ENCODE measurements at places on chromosomes 2 and 18.

GRCh38 chr2:115483666-115484065, 1041.2 kb downstream of the DPP10 start:
- no peak for DNase-seq

DNA sequence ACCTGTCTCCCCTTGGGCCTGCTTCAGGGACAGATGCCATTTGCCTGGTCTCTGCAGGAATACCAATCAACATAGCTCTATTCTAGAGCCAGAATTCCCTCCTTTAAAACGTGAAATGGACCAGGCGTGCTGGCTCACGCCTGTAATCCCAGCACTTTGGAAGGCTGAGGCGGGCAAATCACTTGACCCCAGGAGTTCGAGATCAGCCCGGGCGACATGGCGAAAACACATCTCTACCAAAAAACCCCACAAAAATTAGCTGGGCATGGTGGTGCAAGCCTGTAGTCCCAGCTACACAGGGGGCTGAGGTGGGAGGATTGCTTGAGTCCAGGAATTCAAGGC, 127.0 kb downstream of the PLEKHM3 start:
- no peak for DNase-seq

- DNase-seq: no peak
Measured at GRCh38 chr2:217010173-217010572, 150.3 kb upstream of the TNP1 start.

GRCh38 chr18:26017929-26018328, 72.5 kb downstream of the SS18 start:
- no peak for DNase-seq

DNA sequence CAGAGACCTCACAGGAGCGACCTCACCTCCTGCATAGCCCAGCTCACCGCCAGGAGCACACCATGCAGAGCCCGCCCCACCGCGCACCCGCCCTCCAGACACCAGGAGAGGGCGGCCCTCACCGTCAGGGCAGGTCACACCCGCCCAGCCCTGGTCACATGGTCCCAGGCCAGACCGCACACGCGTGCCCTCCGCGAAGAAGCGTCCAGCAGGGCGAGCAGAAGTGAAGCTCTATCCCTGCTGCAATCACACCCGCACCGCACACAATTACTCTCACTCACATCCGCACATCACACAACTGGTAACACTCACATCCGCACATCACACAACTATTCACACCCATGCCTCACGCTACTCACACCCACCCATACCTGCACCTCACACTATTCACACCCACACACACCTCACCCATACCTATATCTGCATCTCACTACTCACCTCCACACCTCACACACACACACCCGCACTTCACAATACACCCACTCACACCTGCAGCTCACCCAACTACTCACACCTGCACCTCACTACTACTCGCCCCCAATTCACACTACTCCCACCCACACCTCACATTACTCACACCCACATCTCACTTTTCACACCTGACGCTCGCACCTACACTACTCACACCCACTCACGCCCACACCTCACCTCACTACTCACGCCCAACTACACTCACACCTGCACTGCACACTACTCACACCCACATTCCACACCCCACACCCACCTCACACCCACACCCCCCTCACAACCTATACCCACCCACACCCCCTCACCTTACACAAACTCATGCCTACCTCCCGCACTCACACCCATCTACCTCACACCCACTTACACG, 242.0 kb downstream of the HDAC4 start:
- DNase-seq: no peak

- no peak for DNase-seq
Measured at GRCh38 chr18:47545613-47546012, 294.2 kb upstream of the SKOR2 start.

DNA sequence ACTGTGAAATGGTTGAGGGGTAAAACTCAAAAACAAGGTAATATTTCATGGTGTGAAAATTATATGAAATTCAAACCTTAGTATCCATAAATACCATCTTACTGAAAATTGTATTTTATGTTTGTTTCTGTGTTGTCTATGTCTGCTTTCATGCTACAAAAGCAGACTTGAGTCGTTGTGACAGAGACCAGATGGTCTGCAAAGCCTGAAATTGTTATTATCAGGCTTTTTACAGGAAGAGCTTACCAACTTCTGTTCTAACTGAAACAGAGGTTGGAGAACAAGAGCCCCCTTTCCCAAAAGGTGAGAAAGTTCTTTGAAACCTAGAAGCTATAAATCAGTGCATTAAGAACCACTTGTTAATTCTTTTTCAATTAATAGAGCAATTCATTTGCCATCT, 110.0 kb downstream of the COL4A4 start:
- no peak for DNase-seq

GRCh38 chr2:54258166-54258565, 2.1 kb upstream of the TSPYL6 start:
- no peak for DNase-seq

GRCh38 chr18:55085557-55086285, 126.5 kb upstream of the CCDC68 start:
- DNase-seq: no peak

DNA sequence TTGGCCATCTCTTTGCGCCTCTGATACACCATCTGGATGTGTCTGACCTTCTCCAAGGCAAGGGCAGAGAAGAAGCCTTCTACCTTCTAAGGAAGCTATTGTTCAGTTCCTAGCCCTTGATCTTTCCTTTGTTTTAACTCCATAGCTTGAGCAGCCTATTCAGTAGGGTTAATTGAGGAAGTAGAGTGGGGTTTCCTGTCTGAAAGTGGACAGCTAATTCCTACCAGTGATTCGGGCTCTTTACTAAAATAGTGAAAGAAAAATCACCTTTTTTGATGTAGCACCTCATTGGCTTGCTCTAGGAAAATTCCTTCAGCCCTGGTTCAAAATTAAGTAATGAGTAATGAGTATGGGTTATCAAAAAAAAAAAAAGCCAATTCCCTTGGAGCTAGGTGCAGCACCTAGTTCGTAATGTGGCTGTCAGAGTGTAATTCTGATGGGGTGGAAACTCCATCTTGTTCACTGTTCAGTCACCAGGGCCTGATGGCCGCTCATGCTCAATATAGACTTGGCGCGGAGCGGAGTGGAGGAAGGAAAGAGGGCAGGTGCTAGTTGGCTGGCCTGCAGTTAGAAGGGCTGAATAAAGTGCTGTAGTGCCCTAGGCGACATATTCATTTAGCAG, 2.9 kb upstream of the MGAT5 start:
- DNase-seq: no peak

GRCh38 chr2:41598161-41598894, 449.5 kb upstream of the PKDCC start:
- DNase-seq: no peak

DNA sequence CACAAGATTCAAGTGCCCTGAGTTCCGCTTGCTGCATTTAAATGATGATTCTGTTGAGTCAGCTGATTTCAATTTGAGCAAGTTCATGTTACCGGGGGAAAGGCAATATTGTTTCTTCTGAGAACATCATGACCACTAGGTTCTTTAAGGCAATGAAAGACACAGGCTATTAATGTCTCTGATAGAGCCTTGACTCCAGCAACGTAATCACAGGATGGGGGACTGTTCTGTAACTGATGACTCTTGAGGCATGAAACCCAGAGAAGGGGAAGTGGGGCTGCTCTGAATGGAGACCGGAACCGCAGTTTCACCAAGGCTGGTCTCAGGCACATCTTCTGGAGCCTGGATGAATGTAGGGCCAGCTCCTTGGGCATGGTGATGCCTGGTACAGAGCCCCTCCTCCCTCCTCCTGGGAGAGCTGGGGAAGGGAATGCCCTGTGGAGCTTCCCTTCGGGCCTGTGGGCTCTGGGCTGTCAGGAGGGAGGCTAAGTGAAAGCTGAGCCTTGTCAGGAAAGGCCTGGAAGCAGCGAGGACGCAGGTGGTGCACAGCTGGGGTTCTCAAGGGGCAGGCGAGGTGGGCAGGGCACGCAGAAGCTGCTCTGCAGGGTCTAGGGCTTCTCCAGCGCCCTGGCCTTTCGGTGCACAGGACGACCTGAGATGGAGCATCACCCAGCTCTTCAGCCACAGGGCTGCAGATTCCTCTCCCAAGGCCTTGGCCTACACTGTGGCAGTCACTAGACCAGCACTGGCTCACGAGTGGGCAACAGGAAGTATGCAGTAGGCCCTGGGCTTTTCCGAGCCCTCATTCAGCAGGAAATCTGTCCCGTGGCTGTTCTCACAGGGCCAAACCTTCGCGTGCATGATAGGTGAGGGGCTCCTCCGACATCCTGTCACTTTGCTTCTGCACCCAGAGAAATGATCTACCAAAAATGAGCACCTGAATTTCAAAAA, 36.6 kb upstream of the PRLH start:
- DNase-seq: no peak

DNA sequence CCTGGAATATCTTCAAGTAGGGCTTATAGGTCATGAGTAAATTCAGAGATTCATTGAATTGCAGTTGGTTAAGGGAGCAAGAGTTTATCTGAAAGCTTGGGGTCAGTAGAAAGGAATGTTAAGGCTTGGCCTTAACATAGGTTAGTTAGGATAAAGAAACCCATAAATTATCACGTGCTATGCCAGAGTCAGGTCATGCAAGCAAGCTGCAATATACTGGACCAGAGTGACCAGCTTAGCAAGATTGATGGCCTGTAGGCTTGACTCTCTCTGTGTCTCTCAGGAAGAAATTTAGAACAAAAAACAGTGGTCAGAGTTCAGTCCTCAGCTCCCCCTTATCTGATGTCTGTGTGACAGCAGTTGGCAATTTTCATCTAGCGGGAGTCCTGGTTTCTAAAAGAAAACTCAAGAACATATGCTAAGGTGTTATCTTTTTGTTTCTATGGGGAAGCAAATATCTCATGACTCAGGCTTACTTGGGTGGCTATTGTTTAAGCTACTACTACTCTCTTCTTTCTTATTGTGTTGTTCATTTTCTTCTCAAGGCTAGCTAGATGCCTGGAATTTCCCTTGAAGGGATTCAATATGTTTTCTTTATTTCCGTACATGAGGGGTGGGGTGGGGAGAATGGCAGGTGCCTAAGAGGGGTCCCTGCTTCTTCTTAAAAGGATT, 28.7 kb upstream of the MARCO start:
- DNase-seq: no peak

DNA sequence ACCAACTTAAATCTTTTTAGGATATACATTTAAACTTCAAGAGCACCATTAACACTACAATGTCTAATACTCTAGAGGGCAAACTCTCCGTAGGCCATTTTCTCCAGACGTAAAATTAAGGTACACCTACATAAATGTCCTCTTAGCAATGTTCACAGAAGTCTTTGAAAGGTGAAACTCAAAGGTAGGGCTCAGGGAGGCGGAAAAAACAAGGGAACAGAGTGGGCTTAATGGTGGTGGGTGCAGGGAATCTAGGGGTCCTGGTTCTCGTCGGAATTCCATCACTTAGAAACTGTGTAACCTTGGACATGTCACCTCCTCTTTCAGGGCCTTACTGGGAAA, 668 bp downstream of the NFU1 start:
- no peak for DNase-seq

- DNase-seq: no peak
Measured at GRCh38 chr2:69036926-69037325, 23.9 kb downstream of the ANTXR1 start.

DNA sequence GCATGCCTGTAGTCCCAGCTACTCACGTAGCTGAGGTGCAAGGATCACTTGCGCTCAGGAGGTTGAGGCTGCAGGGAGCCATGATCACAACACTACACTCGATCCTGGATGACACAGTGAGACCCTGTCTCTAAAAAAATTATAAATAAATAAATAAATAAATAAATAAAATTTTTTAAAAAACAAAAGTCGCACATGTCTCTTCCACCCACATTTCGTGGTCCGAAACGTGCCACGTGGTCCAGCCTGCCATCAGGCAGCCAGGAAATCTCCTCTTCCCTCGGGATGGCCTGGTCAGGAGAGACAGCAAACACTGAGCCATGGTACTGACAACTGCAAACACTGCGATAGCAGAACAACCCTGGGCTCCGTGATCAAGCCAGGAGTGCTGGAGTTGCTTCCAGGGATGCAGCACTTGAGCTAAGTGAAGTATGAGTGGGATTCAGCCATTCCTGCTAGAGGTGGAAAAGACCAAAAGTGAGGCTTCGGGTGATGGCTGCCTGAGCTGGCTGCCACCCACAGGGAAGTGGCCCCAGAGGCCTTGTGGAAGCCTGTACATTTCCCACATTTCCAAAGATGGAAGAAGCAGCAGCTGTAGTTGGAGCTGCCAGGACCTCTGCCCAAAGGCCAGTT, 193.1 kb downstream of the SMAD2 start:
- DNase-seq: no peak

GRCh38 chr2:186927185-186927866, 78.4 kb upstream of the ZSWIM2 start:
- DNase-seq: no peak

- DNase-seq: no peak
Measured at GRCh38 chr2:218033208-218033589, 30.4 kb upstream of the TNS1 start.

GRCh38 chr2:101630224-101630949, 67.1 kb upstream of the MAP4K4 start:
- DNase-seq: no peak

Data from stimulated activated CD4-positive, alpha-beta T cell treated with anti-CD3 and anti-CD28 coated beads, Interleukin-15, amount 100 ng/mL, for 1 hour (primary cell).